A549 (cell line): ENCODE measurements at places on chromosomes 7 and 10.

- DNase-seq, result no peak
Observed at GRCh38 chr7:47461746-47462145, 120.2 kb downstream of the TNS3 start.

DNA sequence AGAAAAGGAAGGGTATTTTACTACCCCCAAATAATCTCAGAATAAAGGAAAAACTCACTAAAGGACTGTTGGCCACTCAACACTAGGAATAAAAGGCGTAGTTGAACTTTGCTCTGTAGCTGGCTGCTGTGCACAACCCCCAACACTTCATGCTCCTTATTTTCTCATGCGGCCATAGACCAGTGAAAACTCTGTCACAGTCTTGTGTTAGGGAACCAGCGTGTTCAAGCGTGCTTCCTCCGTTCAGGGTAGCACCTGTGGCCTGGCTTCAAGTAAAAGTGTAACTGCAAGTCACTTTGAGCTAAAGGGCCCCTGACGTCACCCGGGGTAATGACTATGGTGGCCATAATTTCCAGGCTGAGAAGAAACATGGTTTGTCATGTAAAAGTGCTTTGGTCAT lies 27.0 kb downstream of the BLNK start:
- no peak for DNase-seq

DNA sequence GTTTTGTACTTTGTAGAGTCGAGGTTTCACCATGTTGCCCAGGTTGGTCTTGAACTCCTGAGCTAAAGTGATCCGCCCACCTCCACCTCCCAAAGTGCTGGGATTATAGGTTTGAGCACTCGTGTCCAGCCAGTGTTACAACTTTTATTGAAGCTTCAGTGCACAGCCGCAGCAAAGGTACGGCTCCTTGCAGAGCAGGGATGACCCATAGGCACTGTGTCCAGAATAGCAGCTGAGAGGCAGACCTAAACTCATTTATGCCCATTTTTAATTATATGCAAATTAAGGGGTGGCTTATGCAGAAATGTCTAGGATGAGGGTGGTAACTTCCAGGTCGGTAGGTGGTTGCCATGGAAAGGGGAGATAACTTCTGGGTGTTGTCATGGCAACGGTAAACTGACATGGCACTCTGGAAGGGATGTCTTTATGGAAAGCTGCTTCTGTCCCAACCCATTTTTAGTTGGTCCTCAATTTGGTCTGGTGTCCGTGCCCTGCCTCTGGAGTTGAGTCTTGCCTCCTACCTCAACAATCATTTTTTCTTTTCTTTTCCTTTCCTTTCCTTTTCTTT lies 22.7 kb downstream of the NYAP1 start:
- peak; percentile 57 for DNase-seq

DNA sequence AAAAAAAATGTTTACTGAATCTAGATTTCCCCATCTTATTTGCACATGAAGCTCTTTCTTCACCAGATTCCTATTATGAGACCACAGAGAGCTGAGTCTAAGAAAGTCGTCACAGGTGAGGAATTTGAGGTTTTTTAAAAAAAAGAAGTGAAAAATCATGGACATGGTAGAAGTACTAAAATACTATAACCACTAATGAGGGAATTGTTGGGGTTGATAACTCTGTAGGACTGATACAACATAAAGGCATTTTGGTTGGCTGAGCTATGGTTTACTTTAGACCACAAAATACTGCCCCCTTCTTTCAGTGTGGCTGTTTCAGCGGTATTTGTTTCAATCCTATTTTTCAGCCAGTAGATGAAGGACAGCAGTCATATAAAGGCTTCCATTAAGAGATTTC lies 1111.3 kb downstream of the TYW1 start:
- no peak for DNase-seq

GRCh38 chr7:13627455-13627854 lies 362.0 kb downstream of the ETV1 start:
- DNase-seq, result no peak

DNA sequence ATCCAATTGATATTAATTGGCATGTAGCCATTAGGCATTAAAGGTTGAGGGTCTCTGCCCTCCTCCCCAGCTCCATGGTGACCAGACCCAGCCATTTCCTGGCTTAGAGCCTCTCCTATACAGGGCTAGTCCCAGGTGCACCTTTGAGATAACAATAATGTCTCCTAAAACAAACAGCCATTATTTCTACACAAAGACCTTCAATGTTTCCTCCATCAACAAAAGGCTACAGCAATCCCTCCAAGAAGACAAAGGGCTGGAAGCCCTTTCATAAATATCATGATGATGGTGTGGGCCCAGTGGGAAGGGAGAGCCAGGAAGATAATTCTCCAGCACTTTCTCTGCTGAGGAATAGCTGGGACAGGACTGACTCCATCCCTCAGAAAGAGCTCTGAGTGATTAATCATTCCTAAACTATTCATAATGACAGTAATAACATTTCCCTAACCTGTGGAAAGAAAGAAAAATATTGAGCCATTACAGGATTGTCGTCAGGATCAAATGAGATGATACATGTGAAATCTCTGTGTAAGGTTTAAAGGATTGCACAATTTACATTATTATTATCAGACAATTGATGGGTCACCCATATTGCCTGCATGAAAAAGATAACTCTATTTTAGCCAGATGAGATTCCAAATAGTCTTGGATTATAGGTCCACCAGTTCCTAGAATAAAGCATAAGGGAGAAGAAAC lies 10.2 kb downstream of the PKD2L1 start:
- no peak for DNase-seq

DNA sequence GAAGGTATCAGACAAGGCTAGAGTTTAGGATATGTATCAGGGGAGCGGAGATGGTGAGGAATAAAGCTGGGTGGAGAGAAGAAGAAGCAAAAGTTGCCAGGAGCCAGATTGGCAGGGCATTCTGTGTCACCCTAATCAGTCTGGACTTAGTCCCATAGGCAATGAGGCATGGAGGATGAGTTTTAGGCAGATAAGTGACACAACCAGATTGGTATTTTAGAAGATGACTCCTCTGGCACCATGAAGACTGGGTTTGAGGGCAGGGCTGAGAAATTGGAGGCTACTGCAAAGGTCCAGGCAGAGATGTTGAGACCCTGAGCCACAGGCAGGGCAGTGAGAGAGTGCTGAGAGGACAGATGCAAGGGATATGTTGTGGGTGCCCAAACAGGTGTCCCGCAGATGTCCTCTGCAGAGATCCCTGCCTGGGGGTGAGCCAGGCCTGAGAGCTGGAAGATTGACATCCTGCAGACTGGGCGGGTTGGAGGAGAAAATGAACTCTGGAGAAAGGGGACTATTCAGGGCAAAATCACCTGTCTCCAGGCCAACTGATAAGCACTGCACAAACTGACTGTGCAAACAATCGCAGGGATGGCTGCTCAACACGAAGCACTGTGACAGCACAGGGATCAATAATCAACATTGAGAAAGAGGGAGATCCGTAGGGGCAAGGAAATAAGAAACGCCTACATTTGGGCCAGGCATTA lies 11.9 kb upstream of the HABP2 start:
- no peak for DNase-seq

- no peak for DNase-seq
Observed at GRCh38 chr7:73908123-73908611, 47.2 kb downstream of the TMEM270 start.

DNA sequence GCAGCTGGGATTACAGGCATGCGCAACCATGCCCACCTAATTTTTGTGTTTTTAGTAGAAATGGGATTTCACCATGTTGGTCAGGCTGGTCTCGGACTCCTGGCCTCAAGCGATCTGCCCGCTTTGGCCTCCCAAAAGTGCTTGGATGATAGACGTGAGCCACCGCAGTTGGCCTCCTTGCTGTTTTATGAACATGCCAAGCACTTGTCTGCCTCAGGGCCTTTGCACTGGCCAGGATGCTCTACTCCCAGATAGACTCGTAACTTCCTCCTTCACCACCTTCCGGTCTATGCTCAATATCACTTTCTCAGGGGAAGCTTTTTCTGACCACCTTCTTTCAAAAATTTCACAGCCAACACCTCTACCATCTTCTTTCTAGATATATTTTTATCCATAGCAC lies 6.3 kb downstream of the SLC26A5 start:
- DNase-seq, result no peak

DNA sequence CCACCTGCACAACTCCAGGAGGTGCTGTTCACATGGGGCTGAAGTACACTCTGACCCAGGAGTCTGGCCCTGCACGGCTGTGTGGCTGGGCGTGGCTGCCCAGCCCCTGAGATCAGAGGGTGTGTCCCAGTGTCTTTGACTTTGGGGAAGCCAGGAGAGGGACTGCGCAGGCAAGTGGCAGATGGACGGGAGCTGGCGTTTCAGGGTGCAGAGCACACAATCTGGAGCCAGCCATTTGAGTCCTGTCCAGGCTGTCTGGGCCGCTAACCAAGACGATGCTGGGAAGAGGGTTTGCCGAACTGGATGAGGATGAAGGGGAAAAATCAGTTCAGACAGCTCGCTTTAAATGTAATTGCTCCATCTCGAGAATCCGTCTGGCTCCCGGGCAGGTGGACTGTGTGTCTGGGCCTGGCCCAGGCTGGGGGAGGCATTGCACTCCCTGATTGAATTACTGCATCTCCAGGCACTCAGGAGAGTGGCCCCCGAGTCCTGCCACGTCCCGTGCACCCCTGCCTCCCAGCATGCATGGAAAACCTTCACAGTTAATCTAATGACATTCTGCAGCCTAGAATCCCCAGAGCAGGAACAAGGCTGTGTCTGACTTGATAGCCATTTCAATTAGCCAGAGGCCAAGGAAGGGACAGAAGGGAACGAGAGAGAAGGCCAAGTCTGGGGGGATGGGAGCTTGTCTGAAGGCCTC lies 120.8 kb upstream of the NANOS1 start:
- no peak for DNase-seq

GRCh38 chr7:155358948-155359712 lies 61.5 kb downstream of the INSIG1 start:
- DNase-seq, result no peak

DNA sequence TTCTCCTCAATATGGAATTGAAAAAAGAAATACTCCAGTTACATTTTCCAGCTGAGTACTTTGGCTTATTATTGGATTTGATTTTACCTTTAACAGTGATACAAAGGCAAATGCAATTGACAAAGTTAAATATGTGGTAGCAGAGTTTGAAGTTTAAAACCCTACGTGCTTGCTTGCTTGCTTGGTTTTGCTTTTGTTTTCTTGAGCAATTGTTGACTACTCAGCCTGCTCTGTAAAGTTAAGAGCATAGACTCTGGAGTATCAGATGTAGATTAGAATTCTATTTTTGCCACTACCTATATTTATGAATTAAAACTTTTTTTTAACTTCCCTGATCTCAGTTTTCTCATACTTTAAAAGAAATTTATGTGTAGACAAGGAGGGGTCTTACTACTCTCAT lies 51.4 kb downstream of the PCDH15 start:
- DNase-seq, result no peak

GRCh38 chr10:22679608-22680007 lies 34.8 kb downstream of the PIP4K2A start:
- no peak for DNase-seq

DNA sequence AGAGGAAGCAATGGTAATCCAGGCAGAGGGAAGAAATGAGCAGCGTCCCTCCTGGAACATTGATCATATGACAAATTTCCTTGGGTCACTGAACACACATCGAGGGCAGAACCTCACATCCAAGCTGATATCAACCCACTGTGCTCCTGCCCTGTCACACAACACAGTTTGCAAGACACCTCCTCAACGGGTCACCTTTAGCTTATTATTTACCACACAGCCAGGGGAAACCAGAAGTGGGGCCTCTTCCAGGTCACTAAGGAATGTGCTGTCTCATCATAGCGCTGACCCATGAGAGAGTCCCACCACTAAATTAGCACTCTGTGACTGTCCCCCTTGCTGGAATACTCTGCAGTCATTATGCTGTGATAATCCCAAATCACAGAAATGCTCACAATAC lies 69.7 kb upstream of the PPP1R3C start:
- DNase-seq, result no peak

GRCh38 chr7:288671-289101 lies 1.3 kb upstream of the FOXL3 start:
- DNase-seq, result no peak

DNA sequence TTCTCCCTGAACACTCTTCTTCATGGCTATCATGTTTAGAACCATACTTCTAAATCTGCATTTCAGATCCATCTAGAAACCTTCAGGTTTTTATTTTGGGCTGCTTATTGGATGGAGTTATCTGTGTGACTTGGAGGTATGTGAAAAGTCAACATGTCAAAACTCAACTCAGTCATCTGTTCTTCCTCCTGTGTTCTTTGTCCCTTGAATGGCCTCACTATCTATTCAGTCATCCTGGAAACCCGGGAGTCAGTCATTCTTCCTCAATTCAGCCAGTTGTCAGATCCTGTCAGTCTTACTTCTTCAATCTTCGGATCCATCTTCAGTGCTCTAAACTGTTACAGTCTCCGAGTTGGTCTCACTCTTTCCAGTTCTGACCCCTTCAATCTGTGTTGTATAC lies 52.2 kb downstream of the VKORC1L1 start:
- no peak for DNase-seq

- DNase-seq, result no peak
Observed at GRCh38 chr10:63129888-63130287, 3.2 kb upstream of the NRBF2 start.

GRCh38 chr7:123627851-123628250 lies 26.2 kb downstream of the ASB15 start:
- no peak for DNase-seq

DNA sequence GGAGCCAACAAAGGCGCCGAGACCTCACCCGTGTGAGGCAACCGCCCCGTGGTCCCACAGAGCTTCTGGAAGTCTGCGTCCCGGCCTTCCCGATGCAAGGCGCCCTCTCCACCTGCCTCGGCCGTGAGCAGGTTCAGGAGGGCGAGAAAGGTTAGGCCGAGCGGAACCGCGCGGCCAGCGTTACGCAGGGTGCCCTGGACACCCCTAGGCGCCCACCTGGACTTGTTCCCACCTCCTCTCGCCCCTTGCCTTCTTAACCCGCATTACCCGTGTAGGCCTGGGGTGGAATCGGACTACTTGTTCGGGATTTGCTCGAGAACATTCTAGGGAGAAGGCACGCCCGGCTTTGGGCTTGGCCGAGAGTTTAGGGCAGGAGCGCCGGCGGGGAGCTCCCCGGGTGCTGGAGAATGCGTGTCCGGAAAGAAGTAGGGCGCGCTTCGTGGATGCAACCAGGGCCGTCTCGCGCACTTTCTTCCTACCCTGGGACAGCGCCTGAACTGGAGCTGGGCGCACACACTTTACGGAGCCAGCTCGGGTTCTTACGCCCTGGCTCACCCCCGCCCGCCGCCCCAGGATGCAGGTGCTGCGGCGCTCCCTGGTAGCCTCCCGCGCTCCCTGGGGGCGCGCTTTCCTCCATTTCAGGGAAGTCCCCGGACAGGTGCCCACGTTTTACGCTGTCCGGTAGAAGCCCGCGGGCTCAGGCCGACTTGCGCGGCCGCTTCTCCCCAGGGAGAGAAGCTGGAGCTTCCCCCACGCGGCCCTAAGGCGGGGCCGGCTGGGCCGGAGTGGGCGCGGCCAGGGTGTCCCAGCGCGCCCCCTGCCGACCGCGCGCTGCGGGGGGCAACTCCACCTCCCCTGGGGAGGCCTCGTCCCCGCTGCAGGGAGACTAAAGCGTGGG lies 74.5 kb downstream of the INSIG1 start:
- DNase-seq, result peak; percentile 29

GRCh38 chr7:44367475-44368043 lies 42.2 kb upstream of the CAMK2B start:
- no peak for DNase-seq
